ENCODE measurements at places on chromosomes 3 and 15. TPM values are rescaled to one million over a fixed set of nuclear protein-coding genes. Genes with fewer than 3 reads are reported as not detected.

The FRMD5 gene
- 9.3 TPM for total RNA-seq

The CBLB gene
- 19.5 TPM for total RNA-seq

The KIF9 gene
- 4.2 TPM for total RNA-seq

The SPINK8 gene
- not detected for total RNA-seq

The EXD1 gene
- not detected for total RNA-seq

The TUSC7 gene
- not detected for total RNA-seq

The FBXO40 gene
- total RNA-seq = not detected

The ZBBX gene
- not detected for total RNA-seq

The ATP8B4 gene
- total RNA-seq = 29.4 TPM

The RHCG gene
- total RNA-seq = 0.16 TPM

All from bronchial smooth muscle cell (primary cell).